ENCODE measurements at places on chromosomes 6 and 20.
A peak's percentile ranks its signal among the peaks of the same experiment; 100 is the strongest.

- DNase-seq: peak; percentile 25
Observed at GRCh38 chr20:17622851-17623508, 53.1 kb downstream of the DSTN start.

GRCh38 chr6:97841763-97842162, 558.7 kb upstream of the MMS22L start:
- no peak for DNase-seq

GRCh38 chr6:85405175-85405852, 44.6 kb upstream of the NT5E start:
- DNase-seq: no peak

DNA sequence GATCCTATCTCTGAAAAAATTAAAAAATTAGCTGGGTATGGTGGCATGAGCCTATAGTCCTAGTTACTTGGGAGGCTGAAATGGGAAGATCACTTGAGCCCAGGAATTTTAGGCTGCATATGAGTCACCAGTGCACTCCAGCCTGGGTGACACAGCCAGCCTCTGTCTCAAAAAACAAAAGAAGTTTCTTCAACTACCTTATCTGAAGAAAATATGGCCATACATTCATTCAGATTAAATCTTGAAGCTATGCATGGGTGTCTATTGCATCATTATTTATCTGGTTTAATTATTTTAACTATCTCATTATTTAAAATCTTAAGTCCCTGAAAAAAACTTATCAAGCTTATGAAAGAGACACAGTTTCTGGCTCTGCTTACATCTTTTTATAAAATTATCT, 204.1 kb downstream of the SIM1 start:
- no peak for DNase-seq

DNA sequence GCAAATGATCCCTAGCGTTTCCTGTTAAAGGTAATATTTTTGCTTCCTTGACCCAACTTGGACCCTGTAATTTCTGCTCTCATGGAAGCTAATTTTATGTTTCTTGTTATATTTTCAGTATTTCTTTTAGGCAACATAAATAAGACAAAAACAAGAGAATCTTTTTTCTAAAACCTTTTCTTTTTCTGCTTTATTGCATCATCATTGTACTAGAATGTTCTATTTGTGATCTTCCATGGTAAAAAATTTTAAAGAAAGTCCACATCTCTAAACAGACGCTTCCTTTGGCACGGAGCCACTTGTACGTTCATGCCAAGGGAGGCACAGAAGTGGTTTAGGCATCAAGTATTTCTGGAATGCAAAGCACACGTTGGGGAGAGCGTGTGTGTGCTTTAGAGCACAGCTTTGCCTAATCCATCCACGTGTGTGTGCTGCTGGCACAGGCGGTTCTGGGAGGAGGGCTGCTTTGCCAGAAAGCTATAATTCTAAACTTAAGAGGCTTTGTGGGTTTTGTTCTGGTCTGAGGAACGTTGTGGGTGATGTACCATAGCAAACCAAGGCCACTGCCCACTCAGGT, 98.3 kb downstream of the SASH1 start:
- DNase-seq: no peak

- DNase-seq: no peak
Observed at GRCh38 chr6:90835596-90836212, 248.8 kb upstream of the MAP3K7 start.

- no peak for DNase-seq
Observed at GRCh38 chr6:132364306-132365074, 36.8 kb downstream of the MOXD1 start.

DNA sequence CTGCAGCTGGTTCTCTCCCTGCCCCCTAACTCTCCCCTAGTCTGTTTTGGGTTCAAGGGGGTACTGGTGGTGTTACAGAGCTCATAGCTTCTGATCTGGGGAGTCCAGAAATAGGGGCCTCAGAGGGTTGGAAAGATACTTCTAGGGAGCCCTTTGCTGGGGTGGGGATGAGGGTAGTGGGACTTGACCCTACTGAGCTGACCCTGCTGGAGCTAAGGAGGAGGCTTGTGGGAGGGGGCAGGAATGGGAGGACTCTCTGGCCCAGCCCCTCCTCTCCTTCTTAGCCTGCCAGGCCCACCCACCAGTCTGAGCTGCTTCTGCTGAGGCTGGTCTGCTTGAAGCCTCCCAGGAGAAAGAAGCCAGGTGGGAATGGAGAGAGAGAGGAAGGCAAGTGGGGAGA, at the start of gene EGFL8:
EGFL8 (plus strand) TSS at position 301 of the 400 bp plus-strand sequence. CDS start 1,571 bp downstream, outside the sequence.
- DNase-seq: no peak

- DNase-seq: no peak
Observed at GRCh38 chr6:33201935-33202334, 1.3 kb downstream of the SLC39A7 start.

GRCh38 chr20:38601216-38602184, at the start of gene ARHGAP40:
ARHGAP40 (plus strand) TSS chr20:38601809.
- DNase-seq: peak; percentile 29

- DNase-seq: no peak
Observed at GRCh38 chr6:3252369-3252768, 6.4 kb upstream of the PSMG4 start.

DNA sequence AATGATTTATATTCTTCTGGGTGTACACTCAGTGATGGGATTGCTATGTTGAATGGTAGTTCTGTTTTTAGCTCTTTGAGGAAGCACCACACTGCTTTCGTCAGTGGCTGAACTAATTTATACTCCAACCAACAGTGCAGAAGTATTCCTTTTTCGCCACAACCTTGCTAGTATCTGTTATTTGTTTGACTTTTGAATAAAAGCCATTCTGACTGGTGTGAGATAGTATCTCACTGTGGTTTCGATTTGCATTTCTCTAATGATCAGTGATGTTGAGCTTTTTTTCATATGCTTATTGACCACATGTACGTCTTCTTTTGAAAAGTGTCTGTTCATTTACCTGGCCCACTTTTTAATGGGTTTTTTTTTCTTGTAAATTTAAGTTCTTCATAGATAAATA, 583.8 kb upstream of the ARID1B start:
- DNase-seq: no peak

- no peak for DNase-seq
Observed at GRCh38 chr6:17096652-17097051, 5.2 kb upstream of the STMND1 start.

DNA sequence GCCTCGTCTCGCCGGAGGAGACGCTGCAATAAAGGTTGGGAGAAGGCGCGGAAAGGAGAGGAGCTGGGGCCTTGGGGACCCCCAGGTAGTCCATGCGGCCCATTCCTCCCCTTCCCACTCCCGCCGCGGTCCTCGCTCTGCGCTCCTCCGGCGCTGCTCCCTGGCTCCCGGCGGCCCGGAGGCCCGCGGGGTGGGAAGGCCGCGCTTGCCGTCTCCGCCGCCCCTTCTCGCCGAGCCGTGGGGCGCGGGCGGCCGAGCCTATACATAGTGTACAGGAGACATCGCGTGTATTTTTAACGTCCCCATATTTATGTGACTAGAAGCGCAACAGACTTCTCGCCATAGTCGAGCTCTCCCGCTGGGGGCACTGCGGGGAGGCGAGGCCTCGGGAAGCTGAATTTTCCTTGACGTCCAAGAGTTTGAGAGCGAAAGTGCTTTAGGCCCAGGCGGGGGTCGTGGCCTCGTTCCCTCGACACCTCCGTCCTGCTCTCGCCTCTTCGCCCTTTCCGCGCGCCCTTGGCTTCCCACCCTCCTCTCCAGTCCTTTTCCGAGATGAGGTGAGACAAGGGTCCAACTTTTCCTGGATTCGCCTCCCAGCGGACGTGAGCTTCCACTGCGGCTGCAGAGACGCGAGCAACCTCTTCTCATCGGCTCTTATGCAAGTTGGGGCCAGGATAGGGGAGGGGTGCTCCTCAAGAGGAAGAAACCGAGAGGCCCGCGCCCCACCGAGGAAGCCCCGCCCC, 29.0 kb downstream of the SLC12A5 start:
- DNase-seq: no peak

- DNase-seq: no peak
Observed at GRCh38 chr6:142624978-142625715, 319.8 kb downstream of the HIVEP2 start.

GRCh38 chr6:22149501-22150367, 147.1 kb downstream of the PRL start:
- DNase-seq: no peak

- no peak for DNase-seq
Observed at GRCh38 chr6:122833021-122833491, 44.0 kb downstream of the SMPDL3A start.

- no peak for DNase-seq
Observed at GRCh38 chr6:156311291-156311690, 465.9 kb upstream of the ARID1B start.

DNA sequence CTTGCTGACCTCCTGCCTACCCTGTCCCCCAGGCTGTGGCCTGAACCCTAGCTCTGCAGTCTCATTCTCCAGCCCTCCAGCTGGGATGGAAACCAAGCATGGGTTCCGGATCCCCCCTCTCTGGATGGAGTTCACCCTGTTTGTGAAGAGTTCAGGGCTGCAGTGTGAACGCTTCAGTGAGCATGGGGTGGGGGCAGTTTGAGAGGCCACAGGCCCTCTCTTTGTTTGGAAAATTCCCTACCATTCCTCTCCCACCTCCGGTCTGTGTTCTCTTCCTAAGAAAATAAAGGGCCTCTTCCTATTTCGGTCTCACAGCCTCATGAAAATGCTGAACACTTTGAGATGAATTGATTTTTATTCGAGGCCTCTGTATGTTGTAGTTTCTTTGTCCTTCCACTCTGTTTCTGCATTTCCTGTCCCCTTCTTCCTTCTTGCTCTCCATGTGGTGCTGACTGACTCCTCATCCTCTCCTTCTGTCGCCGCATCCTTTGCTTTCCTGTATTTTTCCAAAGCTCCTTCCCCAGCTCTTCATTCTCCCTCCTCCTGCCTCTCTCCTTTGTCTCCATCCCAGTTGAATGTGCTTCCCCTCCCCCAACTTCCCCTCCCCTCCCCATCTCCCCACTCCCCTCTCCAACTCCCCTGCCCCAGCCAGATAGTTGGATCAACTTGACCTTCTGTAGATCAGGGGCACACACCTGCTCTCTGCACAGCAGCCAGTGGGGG, 2.4 kb upstream of the KCNK5 start:
- no peak for DNase-seq

DNA sequence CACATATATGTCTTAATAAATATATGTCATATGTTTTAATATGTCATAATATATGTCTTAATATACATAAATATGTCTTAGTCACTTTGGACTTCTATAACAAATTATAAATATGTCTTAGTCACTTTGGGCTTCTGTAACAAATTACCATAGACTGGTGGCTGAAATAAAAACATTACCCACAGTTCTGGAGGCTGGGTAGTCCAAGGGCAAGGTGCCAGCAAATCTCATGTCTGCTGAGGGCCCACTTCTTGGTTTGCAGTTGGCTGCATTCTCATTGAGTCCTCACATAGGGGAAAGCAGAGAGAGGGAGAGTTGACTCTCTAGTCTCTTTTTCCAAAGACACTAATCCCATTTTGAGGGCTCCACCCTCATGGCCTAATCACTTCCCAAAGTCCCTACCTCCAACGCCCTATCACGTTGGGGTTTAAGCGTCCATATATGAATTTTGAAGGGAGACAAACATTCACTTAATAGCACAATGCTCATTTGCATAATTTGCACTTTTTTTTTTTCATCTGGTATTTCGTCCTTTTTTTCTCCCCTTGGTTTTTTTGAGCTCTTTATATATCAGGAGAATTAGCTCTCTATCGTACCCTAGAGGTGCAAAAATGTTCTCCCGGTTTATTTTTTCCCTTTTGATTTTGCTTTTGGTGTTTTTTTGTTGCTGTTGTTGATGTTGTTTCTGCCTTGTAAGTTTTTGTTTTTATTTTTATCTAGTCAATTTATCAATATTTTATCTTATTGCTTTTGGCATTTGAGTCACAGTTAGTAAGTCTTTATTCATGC, 266.4 kb downstream of the PLCB1 start:
- DNase-seq: no peak

DNA sequence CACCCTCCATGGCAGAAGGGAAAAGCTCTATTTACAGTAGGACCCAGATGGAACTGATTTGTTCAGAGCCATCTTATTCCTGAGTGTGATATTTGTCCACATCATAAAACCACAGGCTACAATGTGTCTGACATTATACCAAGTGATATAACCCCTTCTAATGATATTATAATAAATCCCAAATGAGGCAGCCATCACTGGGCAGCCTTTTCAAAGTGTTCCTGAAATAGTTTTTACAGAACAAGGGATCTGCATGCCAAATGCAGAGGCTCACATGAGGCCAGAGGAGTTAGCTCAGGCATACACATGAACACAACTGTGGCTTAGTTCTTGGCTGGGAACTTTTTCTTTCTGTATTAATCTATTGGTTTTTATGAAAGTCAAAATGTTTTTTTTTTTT, 207.7 kb downstream of the MAFB start:
- no peak for DNase-seq

- no peak for DNase-seq
Observed at GRCh38 chr6:11078266-11078665, 15.4 kb upstream of the SMIM13 start.

DNA sequence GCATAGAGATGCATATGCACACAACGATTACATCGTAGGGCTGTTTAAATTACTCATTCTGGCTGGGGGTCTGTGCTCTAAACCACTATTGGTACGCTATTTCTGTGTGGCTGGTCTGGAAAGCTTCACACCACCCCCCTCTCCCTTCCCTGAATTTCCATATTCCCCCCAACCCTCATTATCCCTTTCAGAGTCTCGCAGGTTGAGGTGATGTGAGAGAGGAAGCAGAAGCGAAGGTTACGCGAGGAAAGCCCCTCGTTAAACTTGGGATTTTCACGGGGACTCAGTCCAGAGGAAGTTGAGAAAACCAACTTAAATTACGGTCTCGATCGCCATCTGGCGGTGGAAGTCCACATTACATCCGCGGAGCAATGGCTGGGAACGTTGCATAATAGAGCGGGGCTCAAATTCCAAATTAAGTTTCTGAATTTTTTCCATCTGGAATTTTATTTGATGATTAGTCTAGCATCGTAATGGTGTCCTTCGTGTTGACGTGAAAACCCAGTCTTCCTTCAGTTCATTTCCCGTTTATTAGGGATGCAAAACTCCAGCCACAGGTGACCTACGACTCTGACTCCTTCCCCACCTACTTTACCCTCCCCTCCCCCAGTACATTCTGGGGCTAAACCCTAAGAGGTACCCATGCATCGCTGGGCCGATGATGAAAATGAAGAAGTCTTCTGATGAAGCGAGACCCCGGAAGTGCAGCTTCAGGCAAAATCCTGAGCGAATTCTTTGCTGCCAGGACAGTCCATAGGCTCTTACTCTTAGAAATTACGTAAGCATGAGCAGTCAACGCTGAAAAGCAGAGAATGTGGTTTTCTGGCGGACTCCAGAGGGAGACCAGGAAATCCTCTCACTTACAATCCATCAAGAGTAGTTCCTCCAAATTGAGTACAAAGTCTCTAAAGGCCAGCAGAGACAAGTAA, 19.7 kb downstream of the HLA-DOB start:
- no peak for DNase-seq

GRCh38 chr6:85394853-85395538, 54.9 kb upstream of the NT5E start:
- no peak for DNase-seq

- DNase-seq: no peak
Observed at GRCh38 chr20:41387444-41387851, 20.8 kb upstream of the EMILIN3 start.

DNA sequence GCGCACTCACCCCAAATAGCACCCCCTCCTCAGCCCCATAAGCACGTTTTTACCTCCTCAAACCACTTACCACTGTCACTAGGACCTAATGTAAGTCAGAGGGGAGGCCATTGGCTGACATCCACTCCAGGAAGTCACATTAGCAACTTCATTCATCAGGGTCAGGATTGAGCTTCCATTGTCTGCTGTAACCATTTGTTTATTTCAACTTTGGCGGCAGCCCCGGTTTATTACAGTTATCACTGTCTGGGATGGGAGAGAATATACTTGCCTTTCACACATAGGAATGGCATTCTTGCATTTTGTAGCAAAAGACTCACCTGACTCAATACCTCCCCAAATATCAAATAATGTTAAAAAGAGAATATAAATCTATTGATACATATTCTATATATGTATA, 38.3 kb downstream of the MAFB start:
- no peak for DNase-seq
